Activated T-helper 9 cell treated with anti-CD3 and anti-CD28 coated beads, Interleukin-2, amount 50 U/mL, for 16 hours (primary cell): ENCODE measurements at places on chromosomes 1 and 21.

DNA sequence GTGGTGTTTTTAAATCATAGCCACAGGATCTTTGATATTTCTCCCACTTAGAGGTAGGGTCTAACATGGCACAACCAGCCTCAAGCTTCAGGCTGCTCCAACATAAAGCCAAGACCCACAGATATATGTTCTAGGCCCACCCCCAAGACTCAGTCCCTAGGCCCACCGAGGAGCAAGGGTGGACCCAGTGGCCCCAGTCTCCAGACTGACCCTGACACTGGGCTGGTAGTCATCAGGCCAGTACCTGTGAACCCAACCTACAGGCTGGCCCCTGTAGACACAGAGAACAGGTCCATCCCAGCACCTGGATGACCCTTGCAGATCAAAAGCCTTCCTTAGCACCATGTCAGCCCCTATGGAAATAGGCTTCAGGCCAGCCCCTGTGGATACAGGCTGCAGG, 60.5 kb downstream of the NEGR1 start:
- DNase-seq: no peak

DNA sequence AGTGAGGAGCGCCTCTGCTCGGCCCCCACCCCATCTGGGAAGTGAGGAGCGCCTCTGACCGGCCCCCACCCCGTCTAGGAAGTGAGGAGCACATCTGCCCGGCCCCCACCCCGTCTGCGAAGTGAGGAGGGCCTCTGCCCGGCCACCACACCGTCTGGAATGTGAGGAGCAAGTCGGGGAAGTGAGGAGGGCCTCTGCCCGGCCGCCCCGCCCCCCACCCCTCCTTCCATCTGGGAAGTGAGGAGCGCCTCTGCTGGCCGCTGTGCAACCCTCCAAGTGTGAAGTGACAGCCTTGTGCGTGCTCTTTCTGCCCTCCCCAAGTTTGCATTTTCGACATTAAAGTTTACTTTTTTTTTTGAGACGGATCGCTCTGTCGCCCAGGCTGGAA, 5.1 kb upstream of the ZZZ3 start:
- no peak for DNase-seq

- no peak for DNase-seq
Observed at GRCh38 chr21:31064803-31065202, 26.5 kb upstream of the KRTAP19-8 start.

GRCh38 chr1:203935321-203935720, 73.9 kb downstream of the SNRPE start:
- no peak for DNase-seq

DNA sequence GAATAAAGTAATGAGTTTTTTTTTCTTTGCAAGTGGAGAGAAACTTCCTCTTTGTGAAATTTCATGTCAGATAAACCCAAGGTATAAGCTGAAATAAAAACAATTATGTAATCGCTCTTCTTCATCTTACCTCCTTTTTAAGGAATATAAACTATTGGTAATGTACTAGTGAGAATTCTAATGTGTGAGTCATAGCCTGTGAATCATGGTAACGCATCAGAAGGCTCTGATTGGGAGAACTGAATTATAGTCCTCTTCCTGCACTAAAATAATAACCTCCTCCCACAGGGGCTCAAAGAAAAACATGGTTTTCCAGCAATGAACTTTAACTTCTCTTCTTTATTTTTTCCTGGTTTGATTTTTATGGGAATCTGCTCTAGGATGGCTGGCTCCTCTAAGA, 57.1 kb upstream of the COX20 start:
- DNase-seq: no peak

GRCh38 chr1:242017580-242018233, 18.8 kb upstream of the MAP1LC3C start:
- DNase-seq: peak; percentile 1

DNA sequence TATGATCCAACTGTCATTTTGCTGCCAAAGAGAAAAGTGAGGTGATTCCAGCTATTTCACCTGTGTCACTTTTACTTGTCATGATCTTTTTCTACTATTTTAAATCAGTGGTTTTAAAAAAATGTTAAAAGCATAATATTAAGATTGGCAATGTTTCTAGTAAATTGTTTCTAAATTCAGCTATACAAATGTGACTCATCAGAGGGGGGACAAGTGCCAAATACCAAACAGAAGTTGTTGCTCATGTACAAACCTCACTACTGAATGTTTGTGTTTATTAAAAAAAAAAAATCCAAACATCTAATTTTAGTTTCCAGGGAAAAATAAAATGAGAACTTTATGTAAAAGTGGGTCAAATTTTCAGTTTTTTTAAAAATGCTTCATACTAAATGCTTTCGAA, 346.2 kb upstream of the SNX7 start:
- DNase-seq: no peak

GRCh38 chr1:6471970-6472368, 6.0 kb upstream of the TNFRSF25 start:
- no peak for DNase-seq

DNA sequence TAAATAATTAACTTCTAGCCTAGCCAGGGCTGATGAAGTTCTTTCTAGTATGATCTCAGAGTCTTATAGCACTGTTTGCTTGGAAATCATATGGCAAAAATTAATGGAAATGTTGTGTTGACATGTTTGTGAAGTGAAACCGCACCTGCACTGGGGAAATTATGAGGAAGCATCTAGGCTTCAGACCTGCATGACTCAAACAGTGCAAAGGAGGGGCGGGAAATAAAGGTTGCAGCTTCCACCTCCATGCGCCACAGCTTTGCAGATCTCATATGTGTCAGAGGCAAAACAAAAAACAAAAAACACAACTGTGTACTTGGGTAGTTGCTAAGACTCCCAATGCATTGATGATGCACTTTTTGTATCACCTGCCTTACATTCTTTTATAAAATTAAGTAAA, 1080.6 kb downstream of the PLA2G4A start:
- no peak for DNase-seq

DNA sequence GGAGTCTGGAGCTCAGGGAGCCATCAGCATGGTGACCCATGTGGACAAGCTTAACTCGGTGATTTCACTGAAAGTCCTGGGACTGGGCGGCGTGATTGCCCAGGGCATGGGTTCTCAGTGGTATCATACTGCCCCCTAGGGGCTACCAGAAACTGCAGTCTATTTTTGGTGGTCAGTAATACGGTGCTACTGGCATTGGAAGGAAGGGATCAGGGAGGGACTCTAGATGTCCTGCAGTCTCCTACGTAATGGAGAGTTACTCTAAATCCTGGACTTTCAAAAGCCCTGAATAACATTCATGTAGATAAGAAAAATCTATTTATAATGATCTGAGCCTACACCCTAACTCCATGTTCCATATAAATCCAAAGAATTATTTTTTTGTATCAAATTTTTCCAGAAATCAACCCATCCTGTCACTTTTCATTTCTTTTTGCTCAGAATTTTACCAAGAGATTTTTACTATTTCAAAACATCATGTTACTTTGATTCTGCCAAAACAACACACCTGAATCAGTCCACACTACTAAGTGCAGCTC, 37.3 kb downstream of the PABPC4 start:
- DNase-seq: no peak

DNA sequence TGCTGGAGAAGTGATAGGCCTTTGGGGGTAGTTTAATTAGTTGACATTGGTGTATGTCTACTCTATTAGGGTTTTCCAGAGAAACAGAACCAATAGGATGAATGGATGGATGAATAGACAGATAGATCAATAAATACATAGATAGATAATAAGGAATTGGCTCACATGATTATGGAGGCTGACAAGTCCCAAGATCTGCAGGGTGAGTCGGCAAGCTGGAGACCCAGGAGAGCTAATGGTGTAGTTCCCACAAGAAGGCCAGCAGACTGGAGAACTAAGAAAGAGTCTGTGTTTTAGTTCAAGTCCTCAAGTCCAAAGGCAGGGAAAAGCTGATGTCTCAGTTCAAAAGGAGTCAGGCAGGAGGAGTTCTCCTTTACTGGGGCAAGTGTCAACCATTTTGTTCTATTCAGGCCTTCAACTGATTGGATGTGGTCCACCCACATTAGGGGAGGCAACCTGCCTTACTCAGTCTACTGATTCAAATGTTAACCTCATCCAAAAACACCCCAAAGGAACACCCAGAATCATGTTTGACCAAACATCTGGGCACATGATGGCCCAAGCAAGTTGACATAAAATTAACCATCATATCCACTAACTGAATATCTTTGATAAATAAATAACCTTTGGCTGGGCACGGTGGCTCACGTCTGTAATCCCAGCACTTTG, 4.5 kb upstream of the SDE2 start:
- DNase-seq: no peak

- no peak for DNase-seq
Observed at GRCh38 chr1:61244114-61244513, 161.8 kb downstream of the NFIA start.

DNA sequence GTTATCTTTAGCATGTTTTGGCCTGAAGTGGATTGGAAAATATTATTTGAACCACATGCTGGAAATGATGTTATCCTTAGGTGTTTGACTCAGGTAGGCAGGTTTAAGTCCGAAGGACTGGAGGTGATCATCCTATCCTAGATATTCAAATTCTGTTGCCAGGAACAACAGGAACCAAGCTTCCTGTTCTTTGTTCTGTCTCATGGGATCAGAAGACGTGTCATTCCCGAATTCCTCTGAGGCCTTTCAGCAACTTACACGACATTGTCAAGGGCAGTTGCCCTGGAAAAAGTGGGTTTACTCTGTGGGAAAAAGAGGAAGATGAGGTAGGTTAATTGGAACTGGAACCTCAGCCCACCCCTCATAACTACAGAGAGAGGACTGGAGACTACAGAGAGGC, 36.6 kb downstream of the SLAMF6 start:
- no peak for DNase-seq

DNA sequence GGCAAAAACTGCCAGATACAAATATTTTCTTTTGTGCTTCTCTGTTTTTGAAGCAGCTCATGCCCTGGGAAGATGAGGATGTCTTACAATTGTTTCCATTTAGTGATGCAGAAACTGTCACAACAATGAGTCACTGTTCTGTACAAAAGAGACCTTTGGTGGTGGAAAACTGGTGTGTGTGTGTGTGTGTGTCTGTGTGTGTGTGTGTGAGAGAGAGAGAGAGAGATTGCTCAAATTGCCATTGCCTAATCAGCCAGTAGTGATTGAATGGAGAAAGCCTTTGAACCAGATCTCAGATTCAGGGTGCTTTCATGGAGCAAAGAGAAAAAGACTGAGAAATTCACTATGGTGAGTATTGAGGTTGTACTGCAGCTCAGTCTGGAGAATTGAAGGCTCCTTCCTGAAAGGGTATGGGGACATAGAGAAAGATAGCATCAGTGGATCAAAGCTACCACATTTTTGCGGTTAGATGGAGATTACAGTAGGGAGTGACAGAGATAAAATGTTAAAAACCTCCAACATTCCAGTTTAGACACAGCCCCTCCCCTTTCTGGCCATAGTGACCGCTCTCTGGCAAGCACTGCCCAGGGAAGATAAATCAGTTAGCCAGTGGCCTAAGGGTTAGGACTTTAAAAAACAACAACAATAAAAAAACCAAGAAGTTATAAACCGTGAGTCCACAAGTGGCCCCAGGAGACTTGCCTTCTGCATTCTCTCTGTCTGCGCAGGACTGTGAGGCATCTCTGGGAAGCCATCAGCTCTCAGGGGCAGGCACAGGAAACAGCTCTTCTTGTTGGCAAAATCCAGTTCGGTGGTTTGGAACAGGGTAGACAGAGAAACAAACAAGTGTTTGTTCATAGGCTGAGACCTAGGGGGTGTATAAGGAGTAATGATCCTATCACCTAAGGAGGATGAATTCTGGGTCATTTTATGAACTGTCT, 406.5 kb downstream of the DUSP10 start:
- no peak for DNase-seq

GRCh38 chr1:244636488-244637259, 16.3 kb upstream of the DESI2 start:
- no peak for DNase-seq

GRCh38 chr1:67704351-67704750, 19.4 kb downstream of the GADD45A start:
- DNase-seq: no peak
